Vagina (tissue), 2 donors: ENCODE measurements at places on chromosomes 1 and 21.

- DNase-seq, result no peak
Observed at GRCh38 chr1:30842697-30843354, 65.7 kb downstream of the SDC3 start.

- no peak for DNase-seq
Observed at GRCh38 chr1:167635156-167635648, 5.2 kb downstream of the RCSD1 start.

DNA sequence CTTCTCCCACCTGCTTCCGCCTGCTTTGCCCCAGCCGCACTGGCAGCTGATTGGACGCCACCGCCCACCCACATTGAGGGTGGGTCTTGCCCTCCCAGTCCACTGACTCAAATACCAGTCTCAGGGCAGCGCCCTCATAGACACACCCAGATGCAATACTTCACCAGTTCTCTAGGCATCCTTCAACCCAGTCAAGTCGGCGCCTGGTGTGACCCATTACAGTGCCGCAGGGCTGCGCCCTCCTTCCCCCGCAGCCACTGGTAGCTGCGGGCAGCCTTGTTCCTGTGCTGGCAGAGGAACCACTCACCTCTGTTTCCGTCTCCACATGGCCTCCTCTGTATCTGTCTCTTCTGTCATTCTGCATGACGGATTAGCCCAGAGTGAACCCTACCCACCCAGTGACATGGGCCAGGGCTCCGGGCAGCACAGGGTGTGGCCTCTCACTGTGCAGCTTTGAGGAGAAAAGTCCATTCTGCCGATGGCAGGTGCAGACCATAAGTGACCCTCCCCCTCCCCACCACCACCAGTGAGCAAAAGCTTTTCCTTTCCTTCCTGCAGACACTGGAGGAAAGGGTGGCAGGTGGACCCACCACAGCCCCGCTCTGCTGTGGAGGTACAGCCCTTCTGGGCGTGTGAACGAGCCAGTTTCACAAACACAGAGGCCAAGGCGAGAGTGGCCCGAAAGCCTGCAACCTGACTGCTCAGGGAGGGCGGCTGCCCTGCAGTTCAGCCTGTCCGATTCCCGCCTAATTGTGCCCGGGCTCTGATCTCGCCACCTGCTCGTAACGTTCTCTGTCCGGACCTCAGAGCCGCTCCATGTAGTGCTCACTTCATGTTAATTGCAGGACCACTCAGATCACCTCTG lies 57.1 kb downstream of the FAAP20 start:
- DNase-seq, result no peak

- DNase-seq, result no peak
Observed at GRCh38 chr1:233240829-233241682, 54.5 kb downstream of the PCNX2 start.
